ENCODE measurements at places on chromosomes 4 and X.

- peak; percentile 90 for DNase-seq
Measured at GRCh38 chr4:184347251-184348239, 126.8 kb downstream of the IRF2 start.

DNA sequence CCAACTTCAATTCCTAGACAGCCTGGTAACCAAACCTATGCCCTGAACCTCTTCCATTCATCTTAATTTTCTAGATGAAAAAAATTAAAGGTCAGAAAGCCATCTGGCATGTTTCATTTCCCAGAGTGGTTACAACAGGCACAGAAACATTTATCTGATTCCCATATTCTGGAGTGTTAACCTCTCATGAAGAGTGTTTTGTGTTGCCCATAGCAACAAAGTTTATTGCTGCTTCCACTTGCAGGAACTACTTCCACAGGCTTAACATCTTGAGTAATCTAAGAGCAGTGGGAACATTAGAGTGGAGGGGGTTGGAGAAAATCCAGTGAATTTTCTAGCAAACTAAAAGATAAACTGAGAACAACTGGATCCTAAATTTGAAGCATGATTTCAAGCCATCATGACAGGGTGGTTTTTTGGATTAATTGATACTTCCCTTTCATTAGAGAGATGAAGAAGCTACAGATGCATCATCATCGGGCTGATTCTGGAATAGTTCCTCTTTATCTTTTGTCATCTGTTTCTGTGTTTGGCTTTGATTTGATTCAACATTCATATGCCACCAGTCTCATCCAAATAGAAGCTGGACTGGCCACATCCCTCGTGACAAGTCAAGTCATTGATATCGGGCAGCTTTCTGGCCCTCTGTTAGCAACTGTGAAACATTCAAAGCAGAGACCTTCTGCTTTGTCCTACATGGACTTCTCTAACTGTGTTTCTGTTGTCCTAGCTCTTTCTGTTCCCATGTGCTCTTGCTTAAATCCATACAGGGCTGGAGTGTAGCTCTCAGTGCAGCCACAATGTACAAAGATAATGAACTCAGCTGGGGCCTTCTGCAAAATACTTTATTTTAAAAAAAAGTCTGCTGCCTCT lies 167.3 kb downstream of the MID1IP1 start:
- no peak for DNase-seq

DNA sequence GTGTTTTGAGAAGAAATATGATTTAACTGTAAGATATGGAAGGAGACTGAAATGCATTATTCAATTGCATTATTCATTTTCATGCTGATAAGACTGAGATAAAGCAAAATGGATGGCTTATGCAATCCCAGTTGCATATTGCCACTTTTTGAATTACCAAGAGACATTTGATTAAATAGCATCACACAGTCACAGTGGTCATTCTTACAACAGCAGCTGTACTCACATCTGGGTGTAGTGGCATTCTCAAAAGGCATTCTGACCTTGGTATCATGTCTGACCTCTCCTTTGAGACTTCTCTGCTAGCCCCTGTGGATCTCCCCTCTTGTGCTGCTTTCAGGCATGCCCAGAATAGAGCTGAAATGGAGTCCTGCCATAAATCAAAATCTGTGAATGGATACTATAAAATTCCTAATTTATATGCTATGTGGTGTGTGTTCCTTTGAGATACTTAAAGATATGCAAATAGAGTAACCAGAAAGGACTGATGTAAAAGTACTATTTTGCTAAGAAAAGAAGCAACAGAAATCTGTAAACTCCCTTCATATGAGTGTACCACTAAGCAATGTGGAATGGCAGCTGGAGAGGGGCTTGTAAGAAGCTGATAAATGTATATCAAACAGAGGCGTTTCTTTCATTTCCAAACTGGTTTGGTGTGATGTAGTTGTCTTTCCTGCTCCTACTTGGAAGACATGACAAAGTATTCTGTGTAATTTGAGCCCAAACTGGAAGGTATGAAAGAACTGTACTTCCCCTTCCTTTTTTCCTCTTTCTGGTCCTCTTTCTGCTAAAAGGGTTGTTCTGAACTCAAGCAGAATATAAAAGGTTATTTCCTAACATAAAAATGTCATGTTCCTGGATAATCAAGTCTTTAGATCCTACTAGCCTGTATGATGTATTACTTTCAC lies 25.4 kb upstream of the METAP1 start:
- no peak for DNase-seq

DNA sequence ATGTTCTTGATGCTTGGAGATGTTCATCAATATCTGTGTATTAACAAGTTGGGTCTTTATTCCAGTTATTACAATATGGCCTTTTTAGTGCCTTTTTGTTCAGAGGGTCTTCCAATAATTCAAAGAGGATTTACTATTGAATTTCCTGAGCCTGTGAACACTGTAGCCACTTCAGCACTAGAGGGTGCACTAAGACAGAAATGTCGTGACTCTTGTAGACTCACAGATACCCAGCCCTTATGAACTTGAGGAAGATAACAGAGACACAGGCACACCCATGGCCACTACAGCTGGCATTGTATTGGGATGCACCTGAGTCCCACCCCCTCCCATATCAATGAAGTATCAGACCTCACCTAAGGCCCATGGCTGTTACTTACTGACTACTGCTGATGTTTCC lies 54.4 kb upstream of the ACTRT1 start:
- DNase-seq: no peak

- no peak for DNase-seq
Measured at GRCh38 chrX:26466387-26466786, 250.4 kb downstream of the MAGEB5 start.

DNA sequence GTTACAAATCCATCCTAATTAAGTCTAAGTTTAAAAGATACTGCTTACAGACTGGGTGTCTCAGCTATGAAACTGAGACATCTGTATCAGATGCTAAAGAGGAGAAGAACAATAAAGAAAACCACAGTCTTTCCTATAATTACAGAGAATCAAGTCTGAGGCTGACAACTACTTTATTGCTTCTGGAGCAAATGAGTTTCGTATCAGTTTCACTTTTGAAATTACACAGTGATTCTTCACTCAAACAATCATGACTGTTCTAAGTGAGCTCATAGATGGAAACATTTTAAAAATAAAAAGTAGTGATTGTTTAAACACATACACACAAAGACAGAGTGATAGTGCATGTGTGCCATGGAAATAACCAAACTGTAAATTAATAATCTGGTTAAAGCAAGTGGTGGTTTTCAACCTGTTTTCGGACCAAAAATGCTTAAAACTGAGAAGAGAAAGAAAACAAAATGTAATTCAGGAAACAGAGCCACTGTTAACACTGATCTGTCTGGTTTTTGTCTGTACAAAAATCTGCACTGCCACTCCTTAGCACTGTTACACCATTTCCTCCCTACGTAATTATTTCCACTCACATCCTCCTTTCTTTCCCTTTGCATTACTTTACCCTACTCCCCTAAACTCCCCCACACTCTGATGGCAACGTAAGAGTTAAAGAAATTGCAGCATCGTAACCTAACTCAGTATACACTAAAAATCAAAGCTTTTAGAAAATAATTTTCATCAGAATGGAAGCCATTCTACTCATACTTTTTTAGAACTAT lies 12.5 kb downstream of the RFC1 start:
- peak; percentile 54 for DNase-seq

GRCh38 chr4:24837336-24837735 lies 42.0 kb downstream of the SOD3 start:
- DNase-seq: no peak

GRCh38 chr4:100929135-100929534 lies 411.3 kb upstream of the EMCN start:
- no peak for DNase-seq

GRCh38 chr4:89586864-89587263 lies 250.1 kb downstream of the SNCA start:
- peak; percentile 21 for DNase-seq

GRCh38 chr4:148061795-148062194 lies 329.9 kb downstream of the ARHGAP10 start:
- no peak for DNase-seq

- no peak for DNase-seq
Measured at GRCh38 chrX:68647156-68647957, at the start of gene STARD8. Gene STARD8, plus strand, starts transcription at chrX:68647666. Its CDS starts 217 bp downstream, at chrX:68647883.

DNA sequence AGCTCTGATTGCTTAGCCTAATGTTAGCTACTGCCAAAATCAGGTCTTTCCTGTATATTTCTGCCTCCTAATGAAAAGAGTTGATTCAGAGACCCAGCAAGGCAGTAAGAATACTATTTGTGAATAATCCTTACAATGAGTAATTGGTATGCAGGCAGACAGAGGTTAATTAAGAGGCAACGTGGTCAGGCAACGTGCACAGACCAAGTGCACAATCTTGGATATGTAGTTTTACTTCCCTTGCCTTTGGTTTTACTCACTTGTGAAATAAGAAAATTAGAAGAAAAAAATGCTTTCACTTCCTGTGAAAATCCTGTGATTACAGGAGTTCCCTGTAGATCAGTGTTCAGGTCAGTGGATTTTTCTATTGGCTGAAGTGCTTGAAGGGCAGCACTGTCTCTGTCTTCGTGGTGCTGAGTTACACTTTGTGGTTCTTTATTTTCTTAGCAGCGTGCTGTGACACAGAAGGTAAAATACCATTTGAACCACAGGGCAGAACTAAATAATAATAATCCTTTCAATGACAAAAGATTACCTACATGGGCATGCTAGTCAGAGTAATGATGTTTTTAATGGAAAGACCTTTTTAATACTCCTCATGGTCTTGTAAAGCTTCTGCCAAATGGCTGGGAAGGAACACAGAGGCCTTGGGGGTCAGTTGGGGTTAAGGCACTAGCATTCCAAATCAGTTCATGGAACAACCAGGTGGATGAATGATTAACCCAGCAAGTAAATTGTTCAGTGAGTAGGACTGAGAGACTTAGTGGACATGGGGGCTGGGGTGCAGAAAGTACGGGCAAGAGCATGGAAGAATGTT lies 430.9 kb downstream of the MAPK10 start:
- DNase-seq: no peak

DNA sequence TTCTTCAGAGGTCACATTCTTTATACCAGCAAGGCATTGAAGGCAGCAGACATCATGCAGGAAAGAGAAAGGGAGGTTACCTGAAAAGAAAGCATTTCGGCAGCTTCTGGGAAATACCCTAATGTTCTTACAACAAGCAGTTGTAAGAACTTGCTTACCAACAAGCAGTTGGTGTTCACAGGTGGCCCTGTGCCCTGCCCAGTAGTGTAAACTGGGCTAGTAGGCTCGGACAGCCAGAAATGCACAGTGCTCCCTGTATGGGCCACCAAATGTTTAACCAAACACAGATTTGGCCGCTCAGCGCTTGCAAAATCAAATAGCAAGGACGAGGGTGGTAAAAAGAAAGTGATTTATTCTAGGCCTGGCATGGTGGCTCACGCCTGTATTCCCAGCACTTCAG lies 20.4 kb upstream of the RHOXF1 start:
- DNase-seq: no peak

DNA sequence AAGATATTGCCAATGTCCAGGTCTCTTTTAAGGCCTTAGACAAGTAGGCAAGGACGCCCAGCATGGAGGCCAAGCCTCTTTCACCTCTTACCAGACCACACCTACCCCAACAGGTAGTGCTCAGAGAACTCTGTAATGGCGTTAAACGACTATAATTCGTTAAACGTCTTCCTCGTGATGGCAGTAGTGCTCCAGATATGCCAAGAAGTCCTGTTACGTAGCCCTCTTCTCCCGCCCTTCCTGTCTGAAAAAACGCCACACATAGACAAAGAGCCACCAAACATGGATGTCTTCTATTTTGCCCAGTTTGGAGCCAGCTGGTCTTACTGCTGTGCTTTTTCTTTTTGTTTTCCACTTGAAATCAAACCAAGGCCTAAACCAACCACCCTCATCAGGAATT lies 190.7 kb downstream of the OR13H1 start:
- DNase-seq: no peak

GRCh38 chr4:19879330-19879729 lies 372.4 kb upstream of the SLIT2 start:
- no peak for DNase-seq

DNA sequence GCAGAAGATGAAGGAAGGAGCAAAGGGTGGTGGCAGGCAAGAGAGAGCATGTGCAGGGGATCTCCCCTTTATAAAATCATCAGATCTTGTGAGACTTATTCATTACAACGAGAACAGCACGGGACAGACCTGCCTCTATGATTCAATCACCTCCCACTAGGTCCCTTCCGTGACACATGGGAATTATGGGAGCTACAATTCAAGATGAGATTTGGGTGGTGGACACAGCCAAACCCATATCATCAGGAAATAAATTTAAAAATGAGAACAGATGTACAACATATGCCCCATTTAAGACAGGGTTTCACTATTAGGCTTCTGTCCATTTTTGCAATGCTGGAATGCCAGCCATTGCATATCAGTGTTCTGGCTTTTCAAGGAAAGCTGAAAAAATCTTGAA lies 346.7 kb upstream of the SLIT2 start:
- no peak for DNase-seq

GRCh38 chr4:187309456-187309855 lies 585.8 kb upstream of the FAT1 start:
- DNase-seq: no peak

GRCh38 chr4:17823871-17824669 lies 13.3 kb downstream of the NCAPG start:
- DNase-seq: no peak

GRCh38 chr4:87912164-87913004 lies 63.1 kb upstream of the SPP1 start:
- peak; percentile 41 for DNase-seq

- DNase-seq: no peak
Measured at GRCh38 chr4:83858131-83858530, 322.2 kb downstream of the GPAT3 start.

DNA sequence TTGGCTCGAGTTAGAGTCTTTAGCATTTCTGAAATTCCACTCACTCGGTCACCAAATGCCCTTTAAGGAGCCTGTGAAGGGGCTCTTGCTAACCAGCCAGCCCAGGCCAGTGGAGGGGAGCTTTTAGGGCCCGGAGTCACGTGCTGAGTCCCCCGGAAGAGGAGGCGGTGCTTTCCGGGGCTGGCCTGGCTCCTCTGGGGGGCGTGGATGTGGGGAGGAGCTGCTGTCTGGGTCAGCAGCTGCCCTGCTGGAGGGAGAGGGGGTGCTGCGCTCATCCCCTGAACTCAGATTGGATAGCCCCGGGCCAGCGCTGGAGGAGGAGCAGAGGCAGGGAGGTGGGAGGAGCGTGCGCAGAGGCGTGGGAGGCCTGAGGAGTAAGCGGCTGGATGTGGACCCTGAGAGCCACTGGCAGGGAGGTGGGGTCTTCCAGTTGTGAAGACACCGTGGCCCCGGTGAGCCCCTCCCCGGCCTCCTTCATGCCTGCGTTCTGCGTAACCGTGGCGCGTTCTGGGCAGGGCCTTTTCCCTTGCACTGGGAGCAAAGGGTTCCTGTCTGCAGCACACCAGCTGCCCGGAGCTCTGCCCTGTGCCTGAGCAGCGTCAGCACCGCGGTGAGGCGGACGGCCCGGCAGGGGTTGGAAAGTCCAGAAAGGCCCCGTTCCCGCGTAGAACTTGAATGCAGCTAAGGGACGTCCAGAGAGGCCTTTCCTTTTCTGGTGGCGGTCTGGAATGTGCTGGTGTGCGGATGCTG lies 19.7 kb downstream of the MAEA start:
- DNase-seq: no peak

GRCh38 chr4:133559987-133560386 lies 410.9 kb downstream of the PCDH10 start:
- no peak for DNase-seq

GRCh38 chr4:1497189-1497801 lies 91.1 kb upstream of the NKX1-1 start:
- no peak for DNase-seq

- no peak for DNase-seq
Measured at GRCh38 chr4:24032371-24032989, 142.6 kb upstream of the PPARGC1A start.

- DNase-seq: peak; percentile 96
Measured at GRCh38 chr4:118942465-118942864, 53.8 kb downstream of the SYNPO2 start.
